CD4-positive, alpha-beta T cell (primary cell): ENCODE measurements at places on chromosomes 2 and 18. TPM values are rescaled to one million over a fixed set of nuclear protein-coding genes. Genes with fewer than 3 reads are reported as not detected.

- H3K36me3 ChIP-seq: no peaks in the 10 kb centered on the region
- H3K4me3 ChIP-seq: no peak overlapping the region
- DNase-seq: no peak
- H3K4me1 ChIP-seq: no peaks in the 10 kb centered on the region
Observed at GRCh38 chr2:100765481-100765880, 54.5 kb upstream of the NPAS2 start.

DNA sequence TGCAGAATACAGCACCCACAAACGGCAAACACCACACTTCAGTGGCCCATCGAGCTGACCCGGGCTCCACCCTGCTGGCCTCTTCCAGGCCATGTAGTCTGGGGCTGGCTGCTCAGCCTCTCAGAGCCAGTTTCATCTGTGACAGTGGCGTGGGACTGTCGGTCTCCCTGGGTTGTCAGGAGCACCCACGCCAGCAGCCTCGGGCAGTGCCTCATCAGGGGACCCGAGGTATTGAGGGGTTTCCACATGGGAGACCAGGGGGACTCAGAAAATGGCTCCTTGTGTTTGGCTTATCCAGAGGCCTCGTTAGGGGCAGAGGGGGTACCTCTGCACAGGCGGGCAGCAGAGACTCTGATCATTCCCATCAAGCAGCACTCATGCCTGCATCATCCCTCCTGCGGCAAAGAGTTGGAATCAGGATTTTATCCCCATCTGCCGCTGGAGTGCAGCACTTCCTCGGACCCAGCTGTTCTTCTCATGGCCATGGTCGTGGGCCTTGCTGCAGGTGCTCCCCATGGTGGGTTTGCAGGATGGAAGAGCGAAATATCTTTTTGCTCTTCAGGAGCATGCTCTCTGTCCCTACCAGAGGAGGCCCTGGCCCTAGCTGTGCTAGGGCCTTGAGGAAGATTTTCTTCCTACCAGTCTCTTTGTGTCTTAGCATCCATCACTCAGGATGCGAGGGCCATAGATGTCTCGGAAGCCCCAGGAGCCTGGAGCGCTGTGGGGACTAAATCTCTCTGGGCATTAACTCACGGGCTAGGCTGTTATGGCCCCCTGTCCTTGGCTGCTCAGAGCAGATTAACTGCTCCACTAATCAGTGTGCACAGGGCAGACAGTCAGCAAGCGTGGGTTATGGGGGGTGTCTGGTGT, 100.8 kb downstream of the CLIP4 start:
- no peak for DNase-seq
- H3K4me3 ChIP-seq: no peak overlapping the region
- no peaks in the 10 kb centered on the region for H3K27me3 ChIP-seq

- no peak overlapping the region for H3K27ac ChIP-seq
- no peaks in the 10 kb centered on the region for H3K4me1 ChIP-seq
- no peak for DNase-seq
- H3K36me3 ChIP-seq: no peaks in the 10 kb centered on the region
- H3K27me3 ChIP-seq: no peaks in the 10 kb centered on the region
- H3K4me3 ChIP-seq: no peak overlapping the region
Observed at GRCh38 chr18:10025711-10026670, 112.2 kb downstream of the VAPA start.

DNA sequence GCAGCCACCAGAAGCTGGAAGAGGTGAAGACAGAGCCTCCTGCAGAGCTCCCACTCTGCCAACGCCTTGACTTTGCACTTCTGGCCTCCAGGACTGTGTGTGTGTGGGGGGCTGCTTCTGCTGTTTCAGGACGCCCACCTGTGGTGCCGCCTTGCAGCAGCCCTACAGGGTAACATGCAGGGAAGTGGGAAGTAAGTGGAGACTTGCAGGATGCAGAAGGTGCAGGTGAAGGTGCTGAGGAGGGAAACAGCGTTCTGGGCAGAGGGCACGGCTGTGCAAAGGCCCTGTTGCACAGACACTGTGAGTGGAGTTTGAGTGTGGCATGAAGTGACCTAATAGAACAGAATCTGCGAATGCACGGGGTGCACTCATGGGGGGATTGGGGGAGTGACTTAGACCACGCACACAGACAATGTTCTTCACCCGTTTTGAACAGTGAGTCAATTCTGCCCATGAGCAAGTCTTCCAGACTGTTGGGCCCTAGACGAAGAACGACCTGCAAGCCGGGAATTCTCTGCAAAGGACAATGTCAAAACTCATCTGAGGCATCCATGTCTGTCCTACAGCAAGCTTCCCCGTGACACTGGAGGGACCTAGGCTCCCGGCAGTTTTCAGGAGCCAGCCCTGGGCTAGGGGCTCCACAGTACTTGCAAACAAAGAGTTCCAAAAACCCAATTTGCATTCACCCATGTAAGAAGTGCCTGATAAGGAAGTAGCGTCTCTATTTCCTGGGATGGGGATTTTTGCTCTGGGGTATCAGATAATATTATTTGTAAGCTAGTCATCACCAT, 19.0 kb downstream of the MBP start:
- no peak for DNase-seq
- no peak overlapping the region for H3K4me3 ChIP-seq
- H3K4me1 ChIP-seq: peaks cover 77% of the 10 kb centered on the region
- H3K27ac ChIP-seq: peak overlapping the region; percentile 55
- no peaks in the 10 kb centered on the region for H3K27me3 ChIP-seq

DNA sequence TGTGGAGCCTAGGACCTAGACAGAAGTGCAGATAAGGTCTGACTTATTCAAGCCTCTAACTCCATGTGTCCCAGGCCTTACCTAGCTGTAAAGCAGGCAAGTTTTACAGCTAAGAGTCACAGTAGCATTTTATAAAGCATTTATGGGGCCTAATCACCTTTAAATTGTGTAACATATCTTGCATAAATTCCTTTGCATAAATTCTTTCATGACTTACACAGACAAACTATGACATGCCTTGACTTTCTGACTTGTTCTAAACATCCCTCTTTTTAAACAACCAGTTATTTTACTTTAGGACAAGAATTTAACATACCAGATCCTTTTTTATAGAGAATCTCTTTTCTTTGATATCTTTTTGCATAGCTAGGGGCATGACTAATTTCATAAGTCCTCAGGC, 1257.8 kb upstream of the NRXN1 start:
- no peak overlapping the region for H3K27ac ChIP-seq
- no peak for DNase-seq
- no peaks in the 10 kb centered on the region for H3K4me1 ChIP-seq
- no peak overlapping the region for H3K4me3 ChIP-seq

DNA sequence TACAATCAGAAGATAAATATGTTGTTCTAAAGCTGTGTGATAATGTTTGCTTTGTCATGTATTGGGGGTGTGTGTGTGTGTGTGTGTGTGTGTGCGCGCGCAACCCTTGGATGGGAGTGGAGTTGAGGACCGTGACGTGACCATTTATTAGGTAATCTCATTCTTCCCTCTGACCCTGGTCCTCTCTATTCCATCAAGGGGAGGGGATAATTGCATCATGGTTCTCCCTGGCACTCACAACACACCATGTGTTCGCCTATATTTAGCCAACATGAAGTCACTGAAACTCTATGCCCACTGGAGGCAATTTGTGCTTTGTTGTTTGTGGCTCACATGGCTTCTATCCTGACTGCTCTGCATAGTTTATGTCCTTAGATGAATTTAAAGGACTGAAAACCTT, 79.8 kb upstream of the LRPPRC start:
- no peaks in the 10 kb centered on the region for H3K27me3 ChIP-seq
- H3K4me1 ChIP-seq: no peaks in the 10 kb centered on the region
- no peak overlapping the region for H3K27ac ChIP-seq
- no peak for DNase-seq
- H3K36me3 ChIP-seq: no peaks in the 10 kb centered on the region

DNA sequence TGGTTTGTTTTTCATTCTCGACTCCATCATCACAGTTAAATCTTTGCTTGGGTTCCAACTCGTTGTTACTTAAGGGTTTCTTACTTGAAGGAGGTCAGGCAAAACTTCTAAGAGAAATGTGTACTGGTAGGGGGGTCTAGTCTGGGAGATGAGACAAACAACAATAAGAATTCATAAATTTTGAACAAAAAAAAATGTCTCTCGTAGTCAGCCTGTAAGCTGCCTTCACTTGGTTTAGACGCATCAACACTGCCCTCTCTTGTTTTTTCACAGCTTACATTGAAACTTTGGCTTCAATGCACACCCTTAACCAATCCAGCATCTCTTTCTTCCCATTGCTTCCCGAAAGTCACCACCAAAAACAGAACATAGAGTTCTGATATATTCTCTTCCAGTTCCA, 576.4 kb upstream of the PIK3C3 start:
- no peaks in the 10 kb centered on the region for H3K4me1 ChIP-seq
- no peak overlapping the region for H3K4me3 ChIP-seq
- H3K36me3 ChIP-seq: no peaks in the 10 kb centered on the region
- no peaks in the 10 kb centered on the region for H3K27me3 ChIP-seq
- H3K27ac ChIP-seq: no peak overlapping the region

The BCL11A gene
- 3.3 TPM for total RNA-seq

The FER1L5 gene
- total RNA-seq: not detected
